Thymus (tissue), 14 donors: ENCODE measurements at places on chromosomes 2 and 18. TPM values are rescaled to one million over a fixed set of nuclear protein-coding genes. Genes with fewer than 3 reads are reported as not detected.

ABCG8 gene
- polyA plus RNA-seq = 0.05 TPM

DNA sequence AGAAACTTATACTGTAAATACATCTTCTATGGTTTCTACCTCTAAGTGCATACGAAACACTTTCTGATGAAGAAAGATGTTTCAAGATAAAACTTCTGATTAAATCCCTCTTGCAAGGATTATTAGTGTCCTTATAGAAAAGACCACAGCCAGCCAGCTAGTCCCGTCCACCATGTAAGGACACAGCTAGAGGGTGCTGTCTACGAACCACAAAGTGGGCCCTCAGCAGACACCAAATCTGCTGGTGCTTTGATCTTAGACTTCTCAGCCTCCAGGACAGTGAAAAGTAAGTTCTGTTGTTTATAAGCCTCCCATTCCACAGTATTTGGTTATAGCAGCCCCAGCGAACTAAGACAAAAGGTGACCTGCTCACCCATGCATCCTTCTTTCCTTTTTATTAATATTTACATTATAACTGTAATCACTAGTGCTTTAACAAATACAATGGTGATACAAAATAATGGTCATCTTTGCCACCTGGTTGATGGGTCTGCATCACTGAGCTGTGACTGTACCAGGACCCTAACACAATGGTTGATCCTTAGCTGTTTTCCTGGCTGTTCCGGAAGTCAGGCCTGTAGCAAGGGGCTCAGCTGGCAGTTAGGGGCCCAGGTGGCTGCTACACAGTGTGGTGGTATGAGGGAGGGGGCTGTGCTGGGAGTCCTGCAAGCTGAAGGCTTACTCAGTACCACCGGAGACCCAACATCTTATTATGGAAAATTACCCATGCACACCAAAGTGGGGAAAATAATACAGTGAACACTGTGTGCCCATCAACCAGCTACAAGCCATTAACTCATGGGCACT lies 108.5 kb upstream of the SMAD7 start:
- H3K27ac ChIP-seq = peak overlapping the region; percentile 92
- no peaks in the 10 kb centered on the region for H3K36me3 ChIP-seq
- no peaks in the 10 kb centered on the region for H3K27me3 ChIP-seq
- H3K4me1 ChIP-seq = peaks cover 80% of the 10 kb centered on the region

TMEM237 gene
- 21.1 TPM for polyA plus RNA-seq

LCT gene
- 0.09 TPM for polyA plus RNA-seq

DNA sequence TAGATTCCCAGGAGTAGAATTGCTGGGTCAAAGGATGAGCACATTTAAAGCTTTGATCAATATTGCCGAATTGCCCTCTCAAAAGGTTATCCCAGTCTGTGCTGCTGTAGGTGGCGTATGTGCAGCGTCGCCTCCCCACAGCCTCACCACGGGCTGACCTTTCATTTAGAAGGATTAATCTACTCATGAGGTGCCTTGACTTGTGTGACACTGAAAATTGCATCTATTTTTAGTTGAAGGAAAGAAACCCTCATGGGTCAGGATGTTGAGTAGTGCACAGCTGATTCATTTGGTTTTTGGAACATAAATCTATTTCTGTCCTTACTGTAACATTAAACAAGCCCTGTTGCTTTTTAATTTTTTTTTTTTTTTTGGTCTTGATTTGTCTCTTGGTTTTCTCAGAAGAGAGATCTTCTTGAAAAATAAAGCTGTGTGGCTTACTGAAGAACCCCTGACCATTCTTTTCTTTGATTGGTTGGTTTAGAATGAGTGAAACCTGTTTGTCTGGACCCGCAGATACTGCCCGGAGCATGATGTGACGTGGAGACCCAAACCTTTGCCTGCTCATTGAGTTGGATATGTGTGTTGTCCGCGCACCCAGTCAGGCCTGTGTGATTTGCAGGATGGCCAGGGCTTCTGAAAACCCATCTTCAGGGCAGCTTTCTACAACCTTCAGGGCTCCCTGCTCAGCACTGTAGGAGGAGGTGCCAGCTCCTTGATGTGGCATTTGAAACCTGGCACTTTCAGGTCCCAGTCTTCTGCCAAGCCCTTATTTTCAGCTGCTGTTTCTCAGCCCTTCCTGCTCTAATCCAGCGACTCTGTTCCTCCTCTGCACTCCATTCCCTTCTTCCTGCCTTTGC lies 61.0 kb downstream of the LPIN1 start:
- no peaks in the 10 kb centered on the region for H3K4me1 ChIP-seq
- no peak overlapping the region for H3K4me3 ChIP-seq
- H3K27ac ChIP-seq = no peak overlapping the region
- no peaks in the 10 kb centered on the region for H3K27me3 ChIP-seq
- DNase-seq = no peak

NEUROD1 gene
- polyA plus RNA-seq = 0.46 TPM

IMMT gene
- polyA plus RNA-seq = 45.9 TPM

DNA sequence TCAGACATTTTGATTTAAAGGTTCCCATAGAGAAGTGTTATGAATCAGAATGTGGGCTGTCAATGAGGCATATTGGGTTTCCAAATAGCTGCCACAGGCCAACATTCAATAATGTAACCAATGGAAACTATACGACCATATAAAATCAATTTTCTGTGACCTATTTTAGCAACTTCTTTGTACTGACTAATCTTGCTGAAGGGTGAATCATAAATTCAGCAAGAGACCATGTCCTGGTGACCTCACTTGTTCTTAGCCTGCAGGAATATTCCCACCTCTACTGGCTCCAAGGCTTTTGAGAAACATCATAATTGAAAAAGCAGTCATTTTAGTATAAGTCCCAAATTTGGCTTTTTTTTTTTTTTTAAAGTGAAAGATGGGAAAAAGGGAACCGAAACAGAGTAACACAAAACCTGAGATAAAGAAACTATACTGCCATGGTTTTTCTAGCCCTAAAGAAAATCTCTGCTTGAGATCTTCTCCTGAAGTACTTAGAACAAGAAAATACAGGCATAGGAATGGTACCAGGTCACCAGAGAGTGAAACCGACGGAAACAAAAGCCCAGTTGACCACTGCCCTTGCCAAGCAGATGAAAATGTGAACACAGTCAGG lies 32.1 kb downstream of the PLEKHM3 start:
- H3K36me3 ChIP-seq = no peaks in the 10 kb centered on the region
- no peaks in the 10 kb centered on the region for H3K4me1 ChIP-seq
- no peak for DNase-seq
- no peak overlapping the region for H3K4me3 ChIP-seq

GRCh38 chr2:112024231-112024630 lies 30.8 kb upstream of the TMEM87B start:
- DNase-seq = no peak
- H3K4me1 ChIP-seq = peaks cover 2% of the 10 kb centered on the region
- no peaks in the 10 kb centered on the region for H3K27me3 ChIP-seq
- no peak overlapping the region for H3K4me3 ChIP-seq
- no peaks in the 10 kb centered on the region for H3K36me3 ChIP-seq

- no peak for DNase-seq
- H3K36me3 ChIP-seq = no peaks in the 10 kb centered on the region
- no peaks in the 10 kb centered on the region for H3K4me1 ChIP-seq
- no peak overlapping the region for H3K27ac ChIP-seq
- no peaks in the 10 kb centered on the region for H3K27me3 ChIP-seq
Observed at GRCh38 chr2:34570266-34570872, 971.3 kb upstream of the FAM98A start.

NEB gene
- 4.3 TPM for polyA plus RNA-seq

GKN2 gene
- 0.75 TPM for polyA plus RNA-seq

- DNase-seq = no peak
- no peaks in the 10 kb centered on the region for H3K27me3 ChIP-seq
- no peaks in the 10 kb centered on the region for H3K4me1 ChIP-seq
- no peaks in the 10 kb centered on the region for H3K36me3 ChIP-seq
Observed at GRCh38 chr2:48589170-48589767, 28.4 kb upstream of the GTF2A1L start.

LRRC30 gene
- polyA plus RNA-seq = 0.05 TPM

- H3K4me3 ChIP-seq = no peak overlapping the region
- no peaks in the 10 kb centered on the region for H3K27me3 ChIP-seq
- no peak overlapping the region for H3K27ac ChIP-seq
- no peak for DNase-seq
Observed at GRCh38 chr2:49035481-49035880, 118.8 kb downstream of the FSHR start.

PHOSPHO2 gene
- 3.9 TPM for polyA plus RNA-seq

GRCh38 chr2:27884601-27885000 lies 5.6 kb downstream of the RBKS start:
- H3K4me3 ChIP-seq = no peak overlapping the region
- no peaks in the 10 kb centered on the region for H3K4me1 ChIP-seq
- no peaks in the 10 kb centered on the region for H3K36me3 ChIP-seq
- H3K27ac ChIP-seq = no peak overlapping the region
- H3K27me3 ChIP-seq = no peaks in the 10 kb centered on the region

LHCGR gene
- 0.21 TPM for polyA plus RNA-seq

MRPL33 gene
- 147 TPM for polyA plus RNA-seq

CFC1 gene
- 2.6 TPM for polyA plus RNA-seq

DNA sequence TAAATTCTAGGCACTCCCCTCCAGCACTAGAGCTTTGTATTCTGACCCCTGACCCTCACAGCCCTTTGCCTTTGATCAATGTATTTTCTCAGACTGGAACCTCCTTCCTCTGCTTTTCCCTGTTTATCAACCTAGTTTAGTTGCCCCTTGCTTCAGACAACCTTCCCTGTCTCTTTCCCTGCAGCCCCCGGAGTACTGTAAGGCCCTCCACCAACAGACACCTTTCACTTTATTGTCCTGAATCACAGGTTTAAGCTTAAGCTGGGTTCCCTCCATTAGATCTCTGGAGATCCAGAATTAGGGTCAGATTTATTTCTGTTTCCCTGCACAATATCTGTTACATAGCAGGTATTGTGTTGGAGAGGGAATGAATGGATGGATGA lies 140.2 kb downstream of the DDX1 start:
- H3K4me1 ChIP-seq = peaks cover 27% of the 10 kb centered on the region
- no peak for DNase-seq
- H3K36me3 ChIP-seq = no peaks in the 10 kb centered on the region
- no peaks in the 10 kb centered on the region for H3K27me3 ChIP-seq
- H3K27ac ChIP-seq = no peak overlapping the region

DNA sequence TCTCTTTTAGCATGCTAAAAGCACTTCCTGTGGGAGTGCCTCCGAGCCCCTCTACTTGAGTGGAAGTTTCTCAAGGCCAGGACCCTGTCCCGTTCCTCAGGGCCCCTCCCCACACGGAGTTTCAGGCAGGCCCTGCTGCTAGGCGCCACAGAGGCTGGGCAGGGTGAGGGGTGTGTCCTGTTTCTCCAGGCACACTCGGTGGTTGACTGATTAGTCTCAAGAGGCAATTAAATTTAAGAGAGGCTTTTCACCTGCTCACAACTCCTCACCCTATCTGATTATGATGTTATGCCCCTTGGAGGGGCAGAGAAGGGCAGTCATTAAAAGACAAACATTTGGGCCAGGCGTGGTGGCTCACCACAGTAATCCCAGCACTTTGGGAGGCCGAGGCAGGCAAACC lies 160.8 kb upstream of the HAAO start:
- no peak overlapping the region for H3K27ac ChIP-seq
- H3K4me3 ChIP-seq = no peak overlapping the region
- H3K4me1 ChIP-seq = peaks cover 60% of the 10 kb centered on the region
- no peaks in the 10 kb centered on the region for H3K27me3 ChIP-seq

DNA sequence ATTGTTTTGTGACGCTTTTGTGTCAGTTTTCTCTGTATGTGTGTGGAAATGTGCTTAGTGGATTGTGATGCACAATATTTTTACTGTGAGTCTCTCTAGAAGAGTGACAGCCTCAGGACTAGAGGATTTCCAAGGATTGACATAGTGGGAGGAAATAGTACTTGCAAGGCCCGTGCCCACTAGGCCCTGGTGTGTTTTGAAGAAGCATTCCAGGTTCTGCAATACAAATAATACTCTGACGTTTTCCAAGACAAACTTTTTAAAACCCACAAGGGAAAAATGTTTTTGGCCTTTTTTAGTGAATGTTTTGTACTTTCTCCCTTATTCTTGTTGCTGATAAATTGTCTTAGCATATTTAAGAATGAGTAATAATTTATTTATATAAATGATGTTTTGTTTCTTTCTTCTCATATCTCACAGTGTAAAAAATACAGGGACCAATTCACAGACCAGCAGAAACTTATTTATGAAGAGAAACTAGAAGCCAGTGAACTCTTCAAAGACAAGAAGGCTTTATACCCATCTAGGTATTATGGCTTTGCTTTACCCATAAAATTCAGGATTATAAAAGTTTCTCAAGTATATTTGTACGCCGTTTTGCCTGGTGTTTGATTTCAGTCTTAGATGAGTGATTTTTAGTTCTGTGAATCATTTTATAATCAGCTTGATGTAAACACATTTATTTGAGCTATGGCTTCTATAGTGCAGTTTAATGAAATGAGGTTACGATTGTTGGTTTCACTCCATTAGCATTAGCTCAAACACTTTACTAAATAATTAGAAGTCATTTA lies 165.6 kb downstream of the MYO1B start:
- DNase-seq = no peak
- H3K4me1 ChIP-seq = no peaks in the 10 kb centered on the region
- no peaks in the 10 kb centered on the region for H3K27me3 ChIP-seq
- H3K4me3 ChIP-seq = no peak overlapping the region
- H3K27ac ChIP-seq = no peak overlapping the region

- peaks cover 46% of the 10 kb centered on the region for H3K27me3 ChIP-seq
- no peak overlapping the region for H3K27ac ChIP-seq
- no peak for DNase-seq
- H3K4me3 ChIP-seq = peak overlapping the region; percentile 39
Observed at GRCh38 chr2:218893349-218894150, 12.9 kb downstream of the WNT10A start.

SLC5A7 gene
- polyA plus RNA-seq = 0.05 TPM

GRCh38 chr2:26610504-26611335 lies 30.4 kb downstream of the CIB4 start:
- H3K4me1 ChIP-seq = peaks cover 68% of the 10 kb centered on the region
- DNase-seq = no peak
- H3K36me3 ChIP-seq = no peaks in the 10 kb centered on the region
- no peak overlapping the region for H3K4me3 ChIP-seq
- no peaks in the 10 kb centered on the region for H3K27me3 ChIP-seq
- H3K27ac ChIP-seq = peak overlapping the region; percentile 89

- H3K4me3 ChIP-seq = no peak overlapping the region
- no peaks in the 10 kb centered on the region for H3K27me3 ChIP-seq
- H3K27ac ChIP-seq = no peak overlapping the region
- H3K4me1 ChIP-seq = no peaks in the 10 kb centered on the region
Observed at GRCh38 chr2:33372940-33373553, 103.4 kb upstream of the RASGRP3 start.

MDH1B gene
- 1.3 TPM for polyA plus RNA-seq

GRCh38 chr2:36859366-36859792 lies 107.0 kb downstream of the STRN start:
- peaks cover 11% of the 10 kb centered on the region for H3K36me3 ChIP-seq
- H3K4me3 ChIP-seq = no peak overlapping the region
- H3K27me3 ChIP-seq = no peaks in the 10 kb centered on the region
- no peak for DNase-seq
- no peak overlapping the region for H3K27ac ChIP-seq

GRCh38 chr2:28666496-28667184 lies 85.0 kb upstream of the PPP1CB start:
- DNase-seq = no peak
- no peaks in the 10 kb centered on the region for H3K36me3 ChIP-seq
- no peak overlapping the region for H3K27ac ChIP-seq
- H3K4me1 ChIP-seq = peaks cover 5% of the 10 kb centered on the region

- H3K36me3 ChIP-seq = no peaks in the 10 kb centered on the region
- H3K4me1 ChIP-seq = no peaks in the 10 kb centered on the region
- no peaks in the 10 kb centered on the region for H3K27me3 ChIP-seq
- no peak overlapping the region for H3K27ac ChIP-seq
- no peak for DNase-seq
- H3K4me3 ChIP-seq = no peak overlapping the region
Observed at GRCh38 chr2:235979037-235979436, 189.1 kb downstream of the GBX2 start.
